ENCODE measurements at places on chromosomes 5 and 9. TPM values are rescaled to one million over a fixed set of nuclear protein-coding genes. Genes with fewer than 3 reads are reported as not detected.

Gene GPR150
- total RNA-seq: under 0.01 TPM

Gene RETREG1
- 1.2 TPM for total RNA-seq

Gene LCN1
- total RNA-seq: 0.59 TPM

Gene PKN3
- total RNA-seq: 1.7 TPM

Gene AGXT2
- total RNA-seq: not detected

Gene EDIL3
- total RNA-seq: 182 TPM

Gene DBH
- total RNA-seq: not detected

Gene SLC34A1
- total RNA-seq: not detected

Gene PCDHA1
- total RNA-seq: 0.09 TPM

Gene PAEP
- total RNA-seq: not detected

Gene COL15A1
- total RNA-seq: 49.9 TPM

Gene RNF130
- 26.4 TPM for total RNA-seq

Gene C9orf50
- total RNA-seq: not detected

Gene ADAMTS12
- total RNA-seq: 179 TPM

Gene FAM153A
- total RNA-seq: not detected

Gene FOXD4L6
- 0.37 TPM for total RNA-seq

Gene CFAP77
- 0.30 TPM for total RNA-seq
